Panc1 (cell line): ENCODE measurements at places on chromosomes 1 and 21. TPM values are rescaled to one million over a fixed set of nuclear protein-coding genes. Genes with fewer than 3 reads are reported as not detected.

Gene MYBPH
- total RNA-seq, result not detected

Gene TSACC
- 3.6 TPM for total RNA-seq

Gene TMEM82
- not detected for total RNA-seq

Gene GBP5
- total RNA-seq, result 0.10 TPM

Gene RXFP4
- total RNA-seq, result 8.0 TPM

Gene SPRR2B
- total RNA-seq, result not detected

Gene NPL
- 0.90 TPM for total RNA-seq

Gene TRIM45
- total RNA-seq, result 4.7 TPM

Gene COL16A1
- total RNA-seq, result 7.6 TPM

Gene AMPD2
- total RNA-seq, result 85.8 TPM

Gene LIN28A
- 0.64 TPM for total RNA-seq

Gene NTNG1
- total RNA-seq, result 0.13 TPM

Gene C1orf115
- 3.9 TPM for total RNA-seq

Gene CXADR
- 24.7 TPM for total RNA-seq

Gene FMO2
- total RNA-seq, result 0.08 TPM

Gene CELA2B
- total RNA-seq, result not detected

Gene MIXL1
- total RNA-seq, result 0.69 TPM

Gene PRAMEF18
- not detected for total RNA-seq

Gene NUDT4B
- 0.59 TPM for total RNA-seq

Gene NPPB
- total RNA-seq, result not detected

Gene ADAM30
- total RNA-seq, result not detected

Gene SYPL2
- total RNA-seq, result 0.74 TPM

Gene CRYAA
- 2.1 TPM for total RNA-seq

Gene OPTC
- total RNA-seq, result not detected

Gene KCNC4
- total RNA-seq, result 15.4 TPM
